Neuronal stem cell (in vitro differentiated cells): ENCODE measurements at places on chromosomes 1 and 21.

GRCh38 chr21:33229784-33230544 lies at the start of gene IFNAR2:
Gene IFNAR2, plus strand, starts transcription at chr21:33229938. Its CDS starts 11,985 bp downstream, at chr21:33241923.
- peak; percentile 76 for DNase-seq
- peaks cover 7% of the 10 kb centered on the region for H3K36me3 ChIP-seq
- peaks cover 2% of the 10 kb centered on the region for H3K4me1 ChIP-seq
- peaks cover 11% of the 10 kb centered on the region for H3K27me3 ChIP-seq
- H3K27ac ChIP-seq: peak within 1 kb of the TSS; percentile 89
- H3K4me3 ChIP-seq: peak within 1 kb of the TSS; percentile 84

GRCh38 chr1:9413877-9414213 lies 121.2 kb downstream of the SPSB1 start:
- no peaks in the 10 kb centered on the region for H3K4me1 ChIP-seq
- no peaks in the 10 kb centered on the region for H3K27me3 ChIP-seq

DNA sequence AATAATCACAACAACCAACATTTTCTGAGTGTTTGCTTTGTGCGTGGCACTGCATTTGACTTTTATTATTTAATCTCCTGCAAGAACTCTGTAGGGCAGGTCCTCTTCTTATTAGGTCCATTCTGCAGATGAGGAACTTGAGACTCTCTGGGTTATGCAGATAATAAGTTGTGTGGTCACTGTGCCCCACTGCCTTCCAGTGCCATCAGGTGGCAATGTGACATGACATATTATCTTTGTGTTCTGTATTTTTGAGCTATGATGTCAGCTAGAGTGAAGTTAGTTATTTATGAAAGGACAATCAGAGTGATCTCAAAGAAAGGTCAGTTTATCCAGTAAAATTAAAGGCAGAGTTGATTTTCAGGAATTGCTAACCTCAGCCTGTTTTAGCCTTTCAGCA lies 196.0 kb downstream of the FMN2 start:
- DNase-seq: no peak
- H3K36me3 ChIP-seq: no peaks in the 10 kb centered on the region
- no peaks in the 10 kb centered on the region for H3K4me1 ChIP-seq
- no peak overlapping the region for H3K27ac ChIP-seq
- H3K27me3 ChIP-seq: no peaks in the 10 kb centered on the region
- H3K4me3 ChIP-seq: no peak overlapping the region

DNA sequence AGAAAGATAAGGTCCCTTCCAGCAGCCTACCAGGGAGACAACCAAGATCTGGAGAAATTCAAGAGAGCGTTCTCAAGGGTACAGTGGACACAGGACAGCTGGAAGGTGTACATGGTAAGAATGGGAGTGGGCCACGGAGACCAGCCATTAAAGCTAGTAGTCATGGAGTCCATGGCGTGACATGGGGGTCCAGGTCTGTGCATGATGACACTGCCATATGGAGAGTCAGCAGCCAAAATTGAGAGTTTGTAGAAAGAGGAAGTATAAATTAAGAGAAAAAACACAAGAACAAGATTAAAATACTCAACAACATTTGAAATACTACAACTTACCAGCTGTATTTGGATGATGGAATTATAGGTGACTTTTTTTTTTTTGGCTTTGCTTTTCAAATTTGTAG lies 7.9 kb upstream of the LORICRIN start:
- DNase-seq: no peak
- peaks cover 4% of the 10 kb centered on the region for H3K4me1 ChIP-seq
- no peak overlapping the region for H3K27ac ChIP-seq
- H3K4me3 ChIP-seq: no peak overlapping the region

DNA sequence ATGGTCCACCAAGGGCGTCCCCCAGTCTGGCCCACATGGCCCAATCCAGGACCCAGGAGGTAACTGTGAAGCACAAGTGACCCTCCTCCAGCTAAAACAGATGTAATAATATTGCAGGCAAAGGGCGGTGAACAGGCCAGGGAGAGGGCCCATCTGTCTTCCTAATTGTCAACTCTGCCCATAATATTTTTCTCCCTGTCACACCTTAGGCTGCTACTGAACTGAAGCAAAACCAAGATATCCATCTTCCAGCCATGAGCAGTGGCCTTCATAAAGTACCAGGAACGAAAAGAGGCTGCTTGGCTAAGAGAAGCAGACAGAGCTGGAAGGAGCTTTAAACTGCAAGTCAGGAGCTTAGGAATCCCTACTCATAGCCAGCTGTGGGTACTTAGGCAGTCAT lies 3.1 kb downstream of the KANK4 start:
- H3K36me3 ChIP-seq: no peaks in the 10 kb centered on the region
- peaks cover 7% of the 10 kb centered on the region for H3K4me1 ChIP-seq
- no peak overlapping the region for H3K4me3 ChIP-seq
- no peak for DNase-seq
- no peak overlapping the region for H3K27ac ChIP-seq
- H3K27me3 ChIP-seq: peaks cover 10% of the 10 kb centered on the region

DNA sequence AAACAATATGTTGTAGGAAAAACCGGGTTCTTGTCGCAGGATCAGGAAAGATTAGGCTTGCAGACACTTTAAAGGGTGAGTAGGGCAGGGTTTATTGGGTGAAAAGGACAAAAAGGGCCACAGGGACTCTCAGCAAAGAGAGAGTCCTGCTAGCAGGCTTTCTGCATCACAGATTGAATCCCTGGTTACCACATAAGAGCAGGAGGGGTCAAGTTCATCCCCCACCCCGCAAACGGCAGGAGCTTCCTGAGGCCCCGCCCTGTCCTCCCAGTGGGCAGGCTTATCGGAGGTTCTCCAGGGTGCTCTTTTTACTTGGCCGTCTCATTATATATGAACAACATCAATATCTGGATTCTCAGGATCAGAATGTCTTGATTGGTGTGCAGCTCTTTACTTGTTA lies 47.7 kb downstream of the SYCP1 start:
- no peaks in the 10 kb centered on the region for H3K36me3 ChIP-seq
- H3K27me3 ChIP-seq: no peaks in the 10 kb centered on the region
- no peak overlapping the region for H3K4me3 ChIP-seq
- H3K4me1 ChIP-seq: no peaks in the 10 kb centered on the region
- no peak overlapping the region for H3K27ac ChIP-seq

GRCh38 chr21:37532868-37533780 lies 166.6 kb downstream of the DYRK1A start:
- H3K27ac ChIP-seq: no peak overlapping the region
- H3K27me3 ChIP-seq: no peaks in the 10 kb centered on the region
- no peaks in the 10 kb centered on the region for H3K4me1 ChIP-seq
- no peak for DNase-seq
- no peaks in the 10 kb centered on the region for H3K36me3 ChIP-seq

GRCh38 chr1:2237773-2238172 lies 9.7 kb downstream of the SKI start:
- no peak overlapping the region for H3K4me3 ChIP-seq
- H3K36me3 ChIP-seq: peaks cover 5% of the 10 kb centered on the region
- H3K27ac ChIP-seq: no peak overlapping the region
- H3K27me3 ChIP-seq: no peaks in the 10 kb centered on the region
- no peak for DNase-seq

- H3K27me3 ChIP-seq: no peaks in the 10 kb centered on the region
- no peak for DNase-seq
- no peak overlapping the region for H3K27ac ChIP-seq
- no peak overlapping the region for H3K4me3 ChIP-seq
- no peaks in the 10 kb centered on the region for H3K36me3 ChIP-seq
Measured at GRCh38 chr1:112058815-112059450, 69.5 kb upstream of the KCND3 start.

DNA sequence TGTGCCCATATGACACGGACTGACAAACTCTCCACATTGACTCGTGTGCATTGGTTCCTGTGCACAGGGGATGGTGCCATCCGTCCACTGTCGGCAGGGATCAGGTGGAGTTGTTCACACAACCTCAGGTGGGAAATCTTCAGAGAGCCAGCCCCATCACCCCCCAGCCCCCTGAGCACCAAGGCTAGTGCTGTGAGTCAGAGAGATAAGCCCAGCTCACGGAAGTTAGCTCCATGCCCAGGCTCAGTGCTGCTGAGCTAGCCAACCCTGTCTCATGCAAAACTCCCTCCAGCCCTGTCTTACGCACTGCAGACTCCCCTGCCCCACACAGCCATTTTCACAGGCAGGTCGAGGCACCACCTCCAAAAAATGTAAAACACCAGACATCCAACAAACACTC lies 139.0 kb upstream of the NGF start:
- H3K4me3 ChIP-seq: no peak overlapping the region
- no peak overlapping the region for H3K27ac ChIP-seq
- H3K36me3 ChIP-seq: no peaks in the 10 kb centered on the region
- DNase-seq: no peak

- no peaks in the 10 kb centered on the region for H3K36me3 ChIP-seq
- no peak for DNase-seq
- no peak overlapping the region for H3K27ac ChIP-seq
- no peak overlapping the region for H3K4me3 ChIP-seq
Measured at GRCh38 chr1:230031131-230031530, 35.9 kb upstream of the GALNT2 start.
